CD8-positive, alpha-beta T cell (primary cell): ENCODE measurements at places on chromosomes 1 and 21.

- peak; percentile 42 for DNase-seq
These were observed 450 bp downstream of the S100A10 start for GRCh38 chr1:151993084-151993733.

DNA sequence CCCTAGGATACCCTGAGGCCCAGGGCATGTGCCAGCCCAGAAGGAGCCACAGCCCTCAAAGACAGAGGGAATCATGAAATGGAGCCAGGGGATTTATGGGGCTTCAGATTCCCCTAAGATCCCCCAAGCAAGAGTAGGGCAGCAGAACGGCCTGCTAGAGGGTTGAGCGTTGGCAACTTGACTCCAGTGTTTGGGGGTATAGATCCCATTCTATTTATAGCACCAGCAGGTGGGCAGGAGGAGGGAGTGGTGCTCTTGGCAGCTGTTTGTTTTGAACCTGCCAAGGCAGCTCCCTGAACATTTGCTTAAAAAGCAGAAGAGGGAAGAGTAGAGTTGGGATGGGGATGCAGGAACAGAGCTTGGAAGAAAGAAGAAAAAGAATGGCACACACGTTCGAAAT lies 33.7 kb downstream of the GLUL start:
- no peak for DNase-seq

DNA sequence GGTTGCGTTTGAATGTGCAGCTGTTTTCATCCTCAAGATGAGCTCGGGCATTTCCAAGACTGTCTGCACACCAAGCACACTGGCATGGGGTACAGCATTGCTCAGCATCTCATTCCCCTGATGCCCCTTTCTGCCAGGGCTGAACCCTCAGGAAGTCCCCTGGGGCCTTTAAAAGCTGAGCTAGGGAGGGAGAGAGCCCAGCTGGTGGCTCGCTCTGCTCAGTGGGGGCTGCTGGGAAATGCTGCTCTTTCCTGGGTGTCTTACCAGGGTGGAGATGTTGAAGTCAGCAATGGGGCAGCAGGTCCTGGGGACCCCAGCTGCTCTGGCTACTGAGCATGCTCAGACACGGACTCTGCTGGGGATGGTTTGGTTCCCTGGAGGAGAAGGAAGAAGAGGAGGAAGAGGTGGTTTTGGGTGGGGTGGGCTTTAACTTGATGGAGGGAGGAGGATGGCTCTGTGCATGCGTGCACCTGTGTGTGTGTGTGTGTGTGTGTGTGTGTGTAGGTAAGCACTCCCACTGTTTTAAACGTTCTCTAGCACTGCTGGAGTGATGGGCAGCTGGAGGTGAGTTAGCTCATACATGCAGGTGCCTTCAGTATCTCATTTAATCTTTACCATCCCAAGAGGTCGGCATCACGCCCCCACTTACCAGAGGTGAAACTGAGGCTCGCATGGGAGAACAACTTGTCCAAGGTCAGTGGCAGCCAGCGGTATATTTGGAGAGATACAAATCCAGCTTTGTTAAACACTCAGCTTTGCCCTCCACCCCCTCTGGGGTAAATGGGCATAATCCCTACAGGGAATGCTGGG lies 40.9 kb downstream of the ACTL8 start:
- DNase-seq = no peak

DNA sequence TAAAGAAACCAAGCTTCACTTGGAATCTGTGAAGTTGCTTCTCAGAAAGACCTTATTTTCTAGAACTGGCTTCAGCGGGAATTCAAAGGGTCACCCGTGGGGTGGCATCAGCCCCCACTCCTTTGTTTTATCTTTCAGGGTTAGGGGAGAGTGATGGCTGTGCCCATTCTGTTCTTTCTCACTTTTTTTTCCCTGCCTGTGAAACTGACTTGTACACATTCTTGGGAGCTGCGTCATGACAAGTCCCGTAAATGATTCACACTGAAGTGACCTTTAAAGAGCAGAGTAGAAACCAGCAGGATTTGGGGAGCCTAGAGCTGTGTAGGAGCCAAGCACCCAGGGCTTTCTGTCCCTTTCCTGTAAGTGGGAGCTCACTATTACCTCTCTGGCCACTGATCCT lies 43.8 kb downstream of the SLC44A3 start:
- no peak for DNase-seq

DNA sequence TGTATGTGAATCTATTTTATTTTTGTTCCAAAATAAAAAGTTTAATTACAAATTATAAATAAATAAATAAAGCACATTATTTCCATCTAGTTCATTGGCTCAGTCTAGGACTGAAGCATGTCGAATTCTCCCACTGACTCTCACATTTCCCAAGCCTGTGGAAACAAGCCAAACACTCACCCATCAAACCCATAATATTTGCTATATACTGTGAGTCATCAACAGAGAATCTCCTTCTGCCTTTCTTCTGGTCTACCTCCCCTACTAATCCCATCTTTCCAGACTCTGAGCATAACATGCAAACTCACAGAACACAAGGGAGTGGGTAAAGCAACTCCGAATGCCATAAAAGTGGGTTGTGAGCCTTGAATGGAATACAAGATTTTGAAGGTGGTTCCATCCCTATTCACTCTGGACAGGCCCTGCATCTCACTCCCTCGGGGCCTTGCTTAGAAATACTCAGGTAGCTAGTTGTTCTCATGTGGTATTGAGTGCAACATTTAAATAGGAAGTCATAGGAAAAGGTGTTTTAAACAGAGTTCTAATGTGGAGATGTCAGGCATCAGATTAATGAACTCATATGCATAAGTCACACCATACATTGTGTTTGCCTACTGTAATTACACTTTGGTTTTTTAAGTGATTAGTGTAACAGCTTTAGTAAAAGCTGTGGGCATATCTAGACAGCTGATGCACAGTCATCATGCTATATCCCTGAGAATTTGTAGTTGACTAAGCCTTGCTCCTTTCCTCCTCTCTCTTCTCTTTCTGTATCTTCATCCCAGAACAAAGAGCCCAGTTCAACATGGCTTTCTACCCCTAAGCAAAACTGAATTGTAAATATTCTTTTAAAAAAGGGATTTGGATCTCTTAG lies 47.0 kb downstream of the F5 start:
- no peak for DNase-seq
